ENCODE measurements at places on chromosomes 5 and 9.
A peak's percentile ranks its signal among the peaks of the same experiment; 100 is the strongest.

DNA sequence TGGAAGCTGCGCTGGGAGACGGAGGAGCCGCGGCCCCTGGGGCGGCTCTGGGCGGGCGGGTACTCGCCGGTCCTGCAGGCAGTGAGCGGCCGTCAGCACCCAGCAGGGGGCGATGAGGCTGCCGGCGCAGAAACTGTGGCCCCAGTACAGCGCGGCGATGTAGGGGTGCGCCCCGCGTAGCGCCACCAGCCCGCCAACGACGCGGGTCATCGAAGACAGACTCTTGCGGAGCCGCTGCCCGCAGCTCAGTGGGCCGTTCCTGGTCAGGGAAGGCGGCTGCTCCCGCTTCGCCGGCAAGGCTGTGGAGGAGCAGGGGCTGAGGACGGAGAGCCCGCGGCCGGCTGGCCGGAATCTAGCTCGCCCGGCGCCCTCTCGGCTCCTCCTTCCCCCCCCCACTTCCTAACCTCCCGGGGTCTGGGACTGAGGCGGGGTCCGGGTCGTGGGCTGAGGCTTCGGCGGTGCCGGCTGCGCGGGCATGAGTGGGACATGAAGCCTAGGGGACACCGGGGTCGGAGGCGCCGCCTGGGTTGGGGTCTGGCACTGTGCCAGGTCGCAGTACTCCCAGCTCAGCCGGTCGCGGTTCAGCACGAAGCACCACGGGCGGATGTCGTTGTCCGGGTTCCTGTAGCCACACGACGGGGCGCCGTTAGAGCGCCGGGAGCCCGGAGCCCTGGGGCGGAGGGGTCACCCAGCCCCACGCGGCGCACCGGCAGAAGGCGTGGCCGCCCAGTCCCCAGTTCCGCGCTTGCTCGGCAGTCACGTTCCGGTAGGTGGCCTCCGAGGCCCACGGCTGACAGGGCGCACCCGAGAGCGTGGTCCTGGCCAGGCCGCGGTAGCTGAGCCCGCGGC lies 3.6 kb upstream of the PFN3 start:
- peak; percentile 58 for DNase-seq

GRCh38 chr9:86800681-86801080 lies 146.6 kb downstream of the GAS1 start:
- no peak for DNase-seq

- DNase-seq = no peak
Measured at GRCh38 chr9:9998491-9999287, 614.1 kb downstream of the PTPRD start.

DNA sequence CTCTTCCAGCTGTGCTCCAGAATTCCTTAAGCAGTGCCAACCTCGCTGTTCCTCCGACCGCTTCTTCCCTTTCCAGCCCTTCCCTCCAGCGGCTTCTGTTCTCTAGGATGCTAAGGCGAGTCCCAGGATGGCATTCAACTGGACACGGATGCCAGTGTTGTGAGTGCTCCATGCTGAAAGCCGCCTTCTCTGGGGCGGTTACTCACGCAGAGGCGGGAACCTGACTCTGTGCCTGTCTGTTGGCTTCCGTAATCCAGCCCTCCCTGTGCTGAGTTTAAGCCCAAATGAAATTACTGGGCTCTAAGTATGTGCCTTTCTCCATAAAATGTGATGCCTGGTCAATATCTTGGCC lies 20.2 kb downstream of the COL5A1 start:
- DNase-seq = no peak

GRCh38 chr9:19085295-19085694 lies 17.4 kb downstream of the HAUS6 start:
- DNase-seq = no peak

GRCh38 chr5:130151239-130151638 lies 247.0 kb downstream of the CHSY3 start:
- DNase-seq = no peak

GRCh38 chr5:151793358-151793757 lies 21.6 kb downstream of the G3BP1 start:
- no peak for DNase-seq

DNA sequence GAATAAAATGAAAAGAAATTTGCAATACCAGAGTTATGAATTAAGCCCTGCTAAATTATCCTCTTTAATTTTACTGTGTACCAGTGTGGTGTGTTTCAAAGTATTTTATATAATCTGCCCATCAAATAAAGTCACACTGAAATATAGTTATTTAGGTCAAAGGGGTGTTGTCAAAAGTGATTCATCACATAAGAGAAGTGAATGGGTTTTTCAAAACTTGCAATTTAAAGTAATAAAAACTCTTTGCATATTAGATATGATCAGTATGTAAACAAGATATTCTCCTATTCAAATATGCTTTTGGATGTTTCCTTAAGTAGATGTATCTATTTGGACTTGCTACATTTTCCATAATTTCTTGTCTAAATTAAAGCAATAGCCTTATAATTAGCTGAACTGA lies 1183.0 kb upstream of the CDH18 start:
- DNase-seq = no peak

GRCh38 chr5:157290981-157291711 lies 25.2 kb downstream of the CYFIP2 start:
- DNase-seq = peak; percentile 56

DNA sequence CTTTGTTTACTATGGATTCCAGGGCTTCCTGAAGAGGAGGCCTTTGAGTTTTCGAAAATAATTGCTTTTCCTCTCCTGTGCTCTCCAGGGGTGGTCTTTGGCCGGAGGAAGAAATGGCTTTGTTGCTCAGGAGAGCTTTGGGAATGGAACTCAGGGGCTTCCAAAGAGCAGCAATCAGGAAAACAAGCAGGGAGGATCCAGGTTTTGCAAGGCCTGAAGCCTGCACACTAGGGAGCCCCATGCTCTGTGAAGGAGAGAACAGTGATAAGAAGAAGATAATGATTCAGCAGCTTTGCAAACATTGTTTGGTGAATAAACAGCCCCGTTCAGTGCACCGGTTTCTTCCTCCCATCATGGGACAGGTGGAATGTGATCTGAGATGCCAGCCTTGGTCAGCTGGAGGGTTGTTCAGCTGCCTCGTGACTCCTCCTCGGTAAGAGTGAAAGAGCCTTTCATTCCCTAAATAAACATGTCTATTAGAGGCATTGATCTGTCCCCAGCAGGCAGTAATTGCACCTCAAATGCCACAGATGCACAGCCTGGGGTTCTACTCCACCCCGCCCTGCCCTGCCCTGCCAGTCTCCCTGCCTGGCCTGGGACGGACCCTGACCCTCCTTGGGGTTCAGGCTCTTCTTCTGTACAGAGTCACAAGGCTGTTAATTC lies 11.5 kb upstream of the ALDH1B1 start:
- DNase-seq = peak; percentile 30

GRCh38 chr5:123382252-123382651 lies 41.0 kb downstream of the CEP120 start:
- DNase-seq = no peak

DNA sequence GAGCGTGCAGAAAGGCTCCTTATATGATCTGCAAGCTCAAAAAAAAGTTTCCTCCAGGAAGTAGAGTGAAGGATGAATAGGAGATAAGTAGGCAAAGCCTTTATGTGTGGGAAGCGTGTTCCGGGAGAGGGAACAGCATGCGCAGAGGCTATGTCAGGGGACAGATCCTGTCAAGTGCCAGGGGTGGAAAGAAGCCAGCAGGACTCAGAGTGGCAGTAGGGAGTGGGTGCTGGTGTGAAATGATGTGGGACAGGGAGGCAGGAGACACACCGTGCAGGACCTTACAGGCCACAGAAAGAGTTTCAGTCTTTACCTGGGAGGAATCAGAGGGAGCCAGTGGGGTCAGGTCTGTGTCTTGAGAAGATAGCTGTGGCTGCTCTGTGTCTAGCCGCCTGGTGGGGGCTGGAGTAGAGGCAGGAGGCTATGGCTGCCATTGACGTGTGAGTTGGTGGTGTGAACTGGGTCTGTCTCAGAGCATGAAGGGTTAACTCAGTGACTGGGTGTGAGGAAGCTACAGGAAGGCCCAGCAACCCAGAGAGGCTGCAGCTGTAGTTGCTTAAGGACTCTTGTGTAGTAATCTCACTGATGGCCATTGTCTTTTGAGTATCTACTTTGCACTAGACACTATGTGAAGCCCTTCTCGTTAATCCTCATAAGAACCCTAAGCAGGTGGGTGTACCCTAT lies 71.3 kb downstream of the PPARGC1B start:
- no peak for DNase-seq

DNA sequence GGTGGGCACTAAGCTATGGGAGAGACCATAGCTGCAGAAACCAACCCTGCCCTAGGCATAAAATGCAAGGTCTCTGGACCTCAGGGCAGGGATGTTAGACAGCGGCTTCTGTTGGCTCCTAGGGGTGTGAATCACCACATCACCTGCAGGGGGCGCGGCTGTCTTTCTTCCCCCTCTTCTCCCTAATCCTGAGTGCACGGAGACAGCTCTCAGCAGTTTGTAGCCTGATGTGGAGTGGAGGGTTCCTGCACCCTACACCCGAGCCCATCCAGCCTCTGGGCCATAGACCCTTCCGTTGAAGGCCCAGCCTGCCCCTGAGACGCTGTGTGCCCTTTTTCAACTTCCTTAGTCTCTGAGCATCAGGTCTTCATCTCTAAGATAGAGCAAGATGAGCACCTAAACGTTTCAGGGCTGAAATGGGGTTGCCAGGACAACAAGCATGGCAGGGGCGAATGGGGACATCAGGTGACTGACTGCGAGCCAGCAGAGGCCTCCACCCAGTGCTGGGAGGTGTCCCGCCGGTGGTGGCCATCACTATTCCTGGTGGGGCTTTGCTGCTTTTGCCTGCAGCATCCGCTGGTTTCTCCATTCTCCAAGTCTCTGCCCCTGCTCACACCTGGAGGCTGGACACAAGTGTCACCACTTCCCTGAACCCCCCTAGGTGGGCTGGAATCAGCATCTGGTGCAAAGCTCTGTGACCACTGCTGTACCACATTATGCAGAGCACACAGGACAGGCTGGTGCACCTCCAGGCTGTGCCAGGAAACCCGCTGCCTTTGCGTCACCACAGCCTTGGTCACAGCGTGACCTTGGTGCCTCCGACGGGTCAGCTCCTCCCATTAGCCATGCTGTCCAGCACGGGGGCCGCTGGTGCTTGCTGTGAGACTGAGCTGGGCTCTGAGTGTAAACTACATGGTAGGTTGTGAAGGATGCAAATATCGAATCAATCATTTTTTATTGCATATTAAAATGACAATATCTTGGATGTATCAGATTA lies 2.5 kb upstream of the SEC16A start:
- peak; percentile 92 for DNase-seq

DNA sequence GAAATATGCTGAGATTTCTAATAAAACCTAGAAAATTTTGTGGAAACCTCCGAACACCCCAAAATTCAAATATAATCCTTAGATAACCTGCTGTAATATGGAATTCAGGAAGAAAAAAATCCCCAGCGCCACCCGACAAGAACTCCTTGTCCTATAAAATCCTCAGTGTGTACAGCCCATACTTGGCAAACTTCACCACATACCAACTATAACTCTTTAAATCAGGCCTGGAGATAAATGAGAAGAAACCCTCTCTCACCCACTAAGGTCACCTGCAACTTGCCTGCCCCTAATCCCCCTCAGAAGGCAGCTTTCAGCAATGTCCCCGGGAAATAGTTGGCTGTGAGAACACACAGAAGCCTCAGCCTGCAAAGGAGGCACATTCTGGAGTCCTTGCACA lies 90.5 kb downstream of the SH3TC2 start:
- no peak for DNase-seq

- no peak for DNase-seq
Measured at GRCh38 chr9:3385871-3386270, 139.9 kb downstream of the RFX3 start.

DNA sequence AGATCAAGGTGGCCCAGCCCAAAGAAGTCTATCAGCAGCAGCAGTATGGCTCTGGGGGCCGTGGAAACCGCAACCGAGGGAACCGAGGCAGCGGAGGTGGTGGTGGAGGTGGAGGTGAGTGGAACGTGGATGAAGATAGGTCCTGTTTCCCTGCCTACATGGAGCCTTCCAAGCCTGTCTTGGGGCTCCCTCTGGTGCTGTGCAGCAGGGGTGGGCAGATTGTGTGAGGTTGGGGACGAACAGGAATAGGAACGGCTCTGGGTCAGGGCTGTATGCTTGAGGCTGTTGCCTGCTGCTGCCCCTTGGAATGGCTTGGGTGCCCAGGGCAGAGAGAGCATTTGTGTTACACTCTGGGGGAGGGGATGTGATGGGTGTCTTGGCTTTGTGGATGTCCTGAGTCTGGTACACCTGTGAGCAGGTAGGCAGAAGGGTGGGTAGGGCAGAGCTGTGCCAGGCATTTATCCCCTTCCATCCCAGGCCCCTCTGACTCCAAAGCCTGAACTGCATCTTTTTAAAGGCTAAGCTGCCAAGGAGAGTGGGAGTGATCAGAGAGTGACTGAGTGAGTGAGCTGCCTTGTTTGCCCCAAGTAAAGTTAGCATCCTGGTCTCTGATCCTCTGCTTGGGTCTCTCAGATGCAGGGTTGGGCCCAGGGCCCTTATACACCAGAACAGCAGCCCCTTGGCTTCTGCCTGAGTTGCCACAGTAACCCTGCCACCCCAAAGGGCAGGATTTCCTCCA lies 5.2 kb downstream of the HNRNPAB start:
- no peak for DNase-seq

DNA sequence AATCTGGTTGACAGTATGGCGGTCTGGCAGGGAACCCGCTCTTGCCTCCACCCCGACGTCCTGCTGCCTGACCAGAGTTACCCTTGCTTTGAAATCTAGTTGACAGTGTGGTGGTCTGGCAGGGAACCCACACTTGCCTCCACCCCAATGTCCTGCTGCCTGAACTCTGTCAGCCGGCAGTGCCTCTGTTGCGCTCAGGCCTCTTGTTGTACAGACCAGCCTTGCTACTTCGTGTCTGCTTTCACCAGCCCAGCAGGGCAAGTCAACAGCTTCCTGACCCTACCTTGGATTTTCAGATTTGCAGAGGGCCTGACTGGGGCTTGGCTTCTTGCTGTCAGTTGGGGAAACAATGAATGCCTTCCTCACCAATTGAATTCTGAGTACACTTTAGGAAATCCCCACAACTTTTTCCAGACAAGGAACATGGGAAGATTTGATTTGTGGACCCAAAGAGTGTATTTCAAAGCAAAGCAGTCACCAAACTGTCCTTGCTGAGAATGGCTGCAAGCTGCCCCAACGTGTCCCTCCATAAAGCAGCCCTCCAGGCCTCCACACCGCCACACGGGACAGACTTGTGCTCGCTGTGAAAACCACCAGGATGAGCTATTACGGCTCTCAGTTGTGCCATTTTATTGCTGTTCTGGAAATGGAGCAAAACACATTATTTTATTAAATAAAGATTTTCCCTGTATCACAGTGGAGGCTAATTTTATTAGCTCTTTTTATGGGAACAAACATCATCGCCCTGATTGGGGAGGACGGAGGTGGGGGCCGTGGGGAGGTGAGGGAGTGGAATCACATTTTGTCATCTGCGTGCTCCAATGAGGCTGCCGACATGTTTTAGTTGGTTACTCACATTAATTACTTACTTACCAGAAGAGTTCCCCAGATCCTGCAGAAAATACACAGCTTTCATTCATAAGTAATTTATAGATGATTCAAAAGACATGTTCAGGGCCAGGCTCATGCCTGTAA lies 189.3 kb downstream of the AOPEP start:
- DNase-seq = no peak

Data from HuH-7.5 (cell line).